ENCODE measurements at places on chromosomes 13 and 19.

DNA sequence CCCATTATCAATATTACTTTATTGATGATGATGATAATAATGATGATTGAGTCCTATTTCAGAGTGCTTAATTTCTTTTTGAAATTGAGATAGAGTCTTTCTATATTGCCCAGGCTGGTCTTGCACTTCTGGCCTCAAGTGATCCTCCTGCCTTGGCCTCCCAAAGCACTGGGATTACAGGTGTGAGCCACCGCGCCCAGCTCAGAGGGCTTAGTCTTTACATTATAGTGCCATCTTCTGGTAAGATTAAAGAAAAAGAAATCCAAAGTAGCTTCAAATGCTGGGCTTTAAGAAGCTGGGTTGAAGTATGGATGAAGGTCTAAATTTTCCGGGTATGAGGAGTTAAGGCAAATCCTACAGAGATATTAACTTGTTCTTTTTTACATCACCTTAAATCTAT is 3.4 kb upstream of the ZNF333 start:
- no peak for DNase-seq

DNA sequence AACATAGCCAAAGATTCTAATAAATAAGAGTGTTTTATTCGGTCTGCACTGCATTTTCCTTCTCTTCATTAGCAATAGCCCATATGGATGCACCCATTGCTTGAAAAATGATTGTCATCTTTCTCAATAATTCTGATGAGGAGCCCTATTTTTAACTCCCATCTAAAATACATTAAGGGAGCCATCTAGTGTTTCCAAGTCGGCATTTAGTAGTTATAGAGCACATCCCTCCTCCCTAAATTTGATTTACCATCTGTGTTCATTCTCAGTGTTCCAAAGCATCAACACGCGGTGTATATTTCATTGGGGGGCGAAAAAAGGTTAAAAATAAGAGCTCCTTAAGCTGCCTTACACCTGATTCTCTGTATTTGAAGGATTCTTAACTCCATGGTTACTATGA is 119.2 kb upstream of the IPO5 start:
- no peak for DNase-seq

DNA sequence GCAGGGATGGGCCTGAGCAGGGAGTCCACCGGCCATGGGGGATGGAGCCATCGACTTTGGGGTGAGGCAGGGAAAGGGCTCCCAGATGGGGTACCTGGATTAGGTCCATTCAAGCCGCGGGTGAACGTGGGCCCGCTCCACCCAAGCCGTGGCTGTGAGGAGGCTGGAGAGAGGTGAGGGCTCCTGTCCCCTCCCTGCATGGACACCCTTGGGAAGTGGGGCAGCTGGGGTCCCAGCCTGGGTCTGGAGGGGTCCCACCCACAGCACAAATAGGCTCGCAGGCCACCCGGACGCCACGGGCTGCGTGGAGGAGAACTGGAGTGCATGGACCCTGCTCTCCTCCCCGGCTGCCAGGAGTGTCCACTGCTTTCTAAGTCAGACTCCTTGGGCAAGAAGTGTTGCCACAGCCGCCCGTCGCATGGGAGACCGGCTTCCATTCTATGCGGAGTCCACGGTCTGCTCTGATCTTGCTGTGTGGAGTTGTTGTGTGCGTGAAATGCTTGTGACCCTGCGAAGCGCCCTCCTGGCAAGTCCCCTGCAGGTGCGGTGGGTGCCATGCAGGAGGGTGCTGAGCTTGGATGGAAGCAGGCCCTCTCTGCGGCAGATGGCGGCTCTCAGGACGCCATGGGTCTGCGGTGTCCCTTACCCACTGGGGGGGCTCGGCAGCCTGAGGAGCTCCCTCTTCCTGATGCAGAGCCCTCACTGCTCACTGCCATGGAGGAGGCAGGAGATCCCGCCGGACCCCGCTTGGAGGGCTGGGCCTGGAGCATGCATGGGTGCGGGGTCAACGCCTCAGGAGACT is 2.0 kb downstream of the DAZAP1 start:
- no peak for DNase-seq

DNA sequence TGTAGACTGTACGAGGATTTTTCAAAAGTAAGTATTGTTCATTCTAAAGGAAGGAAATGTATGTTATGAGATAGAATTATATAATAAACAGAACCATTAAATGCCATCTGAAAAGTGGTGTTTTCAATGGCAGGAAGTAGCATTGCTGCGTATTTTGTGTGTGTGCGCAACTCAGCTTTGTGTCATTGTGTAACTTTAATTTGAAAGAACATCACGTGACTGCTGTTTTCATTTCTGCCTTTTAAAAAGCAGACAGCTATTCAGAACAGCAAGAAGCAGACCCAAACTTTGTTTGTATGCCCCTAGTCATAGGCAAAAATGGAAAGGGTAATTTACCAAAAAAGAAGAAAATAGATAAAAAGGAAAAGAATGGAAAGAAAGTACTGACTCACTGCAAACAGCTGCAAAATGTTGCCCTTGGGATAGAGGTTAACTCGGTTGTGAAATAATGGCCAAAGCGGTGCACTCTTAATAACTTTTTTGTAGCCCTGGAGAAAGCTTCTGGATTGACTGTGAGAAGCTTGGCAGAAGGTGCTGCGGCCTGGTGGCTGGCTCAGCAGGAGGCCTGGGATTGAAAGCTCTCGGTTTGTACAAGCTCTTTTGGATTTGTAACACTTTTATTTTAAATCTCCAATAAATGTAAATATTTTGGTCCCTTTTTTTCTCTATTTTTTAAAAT is 97.3 kb downstream of the GGACT start:
- no peak for DNase-seq

DNA sequence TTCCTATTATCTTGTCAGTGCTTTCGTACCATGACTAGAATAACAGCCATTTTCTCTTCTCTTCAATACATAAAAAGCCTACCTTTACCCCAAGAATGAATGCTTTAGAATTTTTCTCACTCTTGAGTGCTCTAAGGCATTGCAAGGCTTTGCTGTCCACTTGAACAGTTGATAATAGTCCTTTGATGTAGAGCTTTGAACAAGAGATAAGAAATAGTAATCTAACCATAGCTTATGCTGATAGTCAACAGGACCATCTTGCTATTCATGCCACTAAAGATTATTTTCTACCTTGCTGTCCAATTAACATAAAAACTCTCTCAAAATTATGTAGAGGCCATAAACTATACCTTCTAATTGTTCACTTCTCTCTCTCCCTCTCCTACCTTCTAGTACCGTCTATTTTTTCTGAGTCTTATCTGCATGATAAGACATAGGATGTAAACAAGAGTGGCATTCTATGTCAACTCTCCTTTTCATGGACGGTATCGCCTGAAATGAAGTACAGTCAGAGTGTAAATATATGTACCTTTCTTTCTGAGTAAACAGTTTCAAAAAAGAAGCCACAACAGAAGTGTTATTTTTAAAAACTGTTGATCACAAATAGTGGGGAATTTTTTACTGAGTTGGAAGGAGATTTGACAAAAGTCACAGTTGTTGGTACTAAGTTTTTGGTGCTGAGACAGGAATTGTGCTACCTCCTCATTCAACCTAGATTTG is 297.9 kb downstream of the NDFIP2 start:
- no peak for DNase-seq

- no peak for DNase-seq
Measured at GRCh38 chr19:41001243-41001971, 10.3 kb downstream of the CYP2B6 start.

- no peak for DNase-seq
Measured at GRCh38 chr19:54573330-54573872, at the start of gene LILRA2. TSS of gene LILRA2 (plus strand) at chr19:54573790. CDS start at chr19:54573879, 89 bp downstream.

DNA sequence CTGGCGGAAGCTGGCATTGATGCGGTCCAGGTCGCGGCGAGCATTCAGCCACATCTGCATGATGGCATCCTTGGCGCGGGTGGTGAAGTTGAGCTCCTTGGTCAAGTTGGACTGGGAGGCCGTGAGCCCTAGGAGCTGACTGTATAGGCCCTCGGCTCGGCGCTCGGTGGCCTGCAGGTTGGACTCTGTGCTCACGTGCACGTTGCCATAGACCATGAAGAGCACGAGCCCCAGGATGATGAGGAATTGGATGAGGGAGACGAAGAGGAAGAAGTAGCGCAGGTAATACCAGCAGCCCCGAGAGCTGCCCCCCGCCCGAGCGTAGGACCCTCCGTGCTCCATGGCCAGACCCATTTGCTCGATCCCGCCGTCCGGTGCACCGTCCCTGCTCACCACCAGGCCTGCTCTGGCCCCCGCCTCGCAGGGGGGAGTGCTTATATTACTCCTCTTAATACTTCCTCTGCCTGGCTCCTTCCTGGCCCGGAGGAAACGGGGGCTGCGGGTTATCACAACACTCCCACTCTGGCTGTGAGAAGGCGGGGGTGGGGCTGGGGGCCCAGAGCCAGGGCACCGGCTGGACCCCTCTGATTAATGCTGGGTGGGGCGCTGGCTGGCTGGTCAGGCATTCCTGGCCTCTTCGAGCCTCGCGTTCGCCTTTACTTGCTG is at the start of gene PLVAP:
TSS of gene PLVAP (minus strand) at position 408 of the 666 bp plus-strand sequence. CDS start at position 354, 54 bp downstream.
- no peak for DNase-seq

DNA sequence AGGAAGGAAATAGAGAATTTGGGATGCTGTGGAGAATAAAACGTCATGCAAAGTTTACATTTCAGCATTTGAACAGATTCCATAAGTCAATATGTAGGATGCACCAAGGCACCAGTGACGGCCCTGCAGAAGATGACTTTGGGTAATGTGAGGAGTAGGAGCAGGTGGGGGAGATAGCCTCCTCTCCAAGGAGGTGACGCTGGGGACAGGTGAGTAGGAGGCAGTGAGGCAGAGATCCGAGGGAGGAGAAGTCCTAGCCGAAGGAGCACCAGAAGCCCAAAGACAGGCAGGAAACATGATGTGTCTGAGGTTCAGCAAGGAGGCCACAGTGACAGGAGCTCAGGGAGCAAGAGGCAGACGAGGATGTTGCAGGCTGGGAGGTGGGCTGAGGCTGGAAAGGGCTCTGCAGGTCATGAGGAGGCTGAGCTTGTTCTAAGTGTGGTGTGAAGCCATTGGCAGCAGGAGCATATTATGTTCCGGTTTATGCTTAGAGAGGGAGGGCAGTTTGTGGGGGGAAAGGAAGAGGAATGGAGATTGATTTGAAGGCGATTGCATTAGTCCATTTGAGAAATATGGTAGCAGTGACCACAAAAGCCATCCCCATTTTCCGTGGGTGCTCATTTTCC is 55.7 kb upstream of the C1QTNF9 start:
- DNase-seq = no peak

DNA sequence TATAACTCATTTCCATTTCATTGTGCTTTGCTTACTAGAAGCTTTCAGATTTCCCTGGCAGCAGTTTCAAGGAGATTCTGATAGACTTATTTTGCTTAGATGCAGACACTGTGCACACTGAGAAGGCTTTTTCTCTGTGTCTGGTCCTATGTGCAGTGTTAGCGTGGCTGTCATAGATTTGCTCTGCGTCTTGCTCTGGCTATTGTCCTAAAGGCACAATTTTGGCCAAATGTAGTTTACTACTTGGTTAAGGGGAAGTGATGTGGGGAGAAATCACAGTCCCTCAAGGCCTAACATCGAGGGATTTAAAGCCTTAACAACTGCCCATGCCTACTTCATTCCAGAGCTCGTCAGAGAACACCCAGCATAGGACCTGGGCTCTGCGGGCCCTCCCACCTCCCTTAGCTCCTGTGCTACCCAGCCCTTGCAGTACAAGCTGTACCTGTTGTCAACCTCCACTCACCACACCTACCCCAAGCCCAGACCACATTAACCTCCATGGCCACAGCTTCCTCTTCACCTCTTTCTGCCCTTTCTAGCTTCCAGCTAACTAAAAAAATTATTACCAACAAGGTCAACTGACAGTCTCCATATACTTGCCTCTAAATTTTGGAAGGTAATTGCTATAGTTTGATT is 38.9 kb upstream of the KATNAL1 start:
- no peak for DNase-seq

- no peak for DNase-seq
Measured at GRCh38 chr19:19278315-19278714, 5.2 kb upstream of the TM6SF2 start.

DNA sequence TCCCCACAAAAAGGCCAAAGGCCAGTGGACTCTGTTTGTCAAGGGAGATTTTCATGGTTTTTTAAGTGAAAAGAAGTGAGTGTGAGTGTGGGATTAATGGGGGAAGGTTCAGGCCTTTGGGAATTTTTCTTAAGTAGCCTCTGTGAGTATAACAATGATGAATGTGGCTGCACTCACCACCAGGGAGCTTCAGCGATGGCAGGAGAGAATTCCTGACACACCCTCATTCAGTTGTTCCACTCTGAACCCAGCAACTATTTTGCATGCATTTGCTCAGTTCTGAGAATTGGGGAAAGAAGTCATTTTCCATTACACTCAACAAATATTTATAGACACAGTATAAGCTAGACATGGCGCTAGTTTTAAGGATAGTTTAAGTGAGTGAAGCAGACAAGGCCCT is 117.9 kb downstream of the CCNA1 start:
- DNase-seq = no peak

- DNase-seq = peak; percentile 48
Measured at GRCh38 chr19:46009530-46010510, 13.0 kb downstream of the PGLYRP1 start.

- DNase-seq = no peak
Measured at GRCh38 chr13:41463838-41464602, 6.7 kb downstream of the RGCC start.

DNA sequence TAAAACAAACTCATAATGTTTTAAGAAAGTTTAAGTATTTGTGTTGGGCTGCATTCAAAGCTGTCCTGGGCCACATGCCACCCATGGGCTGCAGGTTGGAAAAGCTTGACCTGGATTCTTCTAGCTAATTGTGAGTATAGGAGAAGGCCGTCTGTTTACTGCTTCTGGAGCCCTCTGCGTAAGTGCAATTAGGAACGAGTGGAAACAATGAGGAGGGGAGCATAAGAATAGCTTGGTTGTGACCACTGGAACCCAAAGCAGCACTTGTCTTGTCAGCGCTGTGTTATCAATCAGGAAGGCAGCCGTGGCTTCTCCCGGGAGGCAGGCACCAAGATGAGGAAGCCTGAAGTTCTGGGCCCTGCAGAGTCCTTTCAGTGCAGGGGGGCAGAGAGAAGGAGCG is 110.4 kb upstream of the MBNL2 start:
- DNase-seq = no peak

DNA sequence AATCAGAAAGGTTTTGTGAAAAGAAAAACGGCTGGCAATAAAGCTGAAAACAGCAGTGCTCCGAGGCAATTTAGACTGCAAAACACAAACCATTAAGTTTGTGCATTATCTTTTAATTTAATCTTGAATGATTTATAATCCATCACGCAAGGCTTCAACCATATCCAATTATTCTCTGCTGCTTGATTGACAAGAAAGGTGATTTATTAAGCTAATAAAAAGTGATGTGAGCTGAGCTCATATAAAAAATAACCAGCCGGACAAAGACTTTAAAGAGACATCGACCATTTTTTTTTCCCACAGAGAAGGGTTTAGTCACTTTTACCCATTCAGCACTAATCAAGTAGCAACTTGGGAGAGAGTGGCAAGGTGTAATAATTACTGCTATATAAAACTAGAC is 33.6 kb downstream of the TSHZ3 start:
- DNase-seq = no peak
